COLO829 (cell line): ENCODE measurements at places on chromosomes 6 and 20.

GRCh38 chr20:46799781-46800408 lies 90.4 kb downstream of the SLC2A10 start:
- DNase-seq: no peak

DNA sequence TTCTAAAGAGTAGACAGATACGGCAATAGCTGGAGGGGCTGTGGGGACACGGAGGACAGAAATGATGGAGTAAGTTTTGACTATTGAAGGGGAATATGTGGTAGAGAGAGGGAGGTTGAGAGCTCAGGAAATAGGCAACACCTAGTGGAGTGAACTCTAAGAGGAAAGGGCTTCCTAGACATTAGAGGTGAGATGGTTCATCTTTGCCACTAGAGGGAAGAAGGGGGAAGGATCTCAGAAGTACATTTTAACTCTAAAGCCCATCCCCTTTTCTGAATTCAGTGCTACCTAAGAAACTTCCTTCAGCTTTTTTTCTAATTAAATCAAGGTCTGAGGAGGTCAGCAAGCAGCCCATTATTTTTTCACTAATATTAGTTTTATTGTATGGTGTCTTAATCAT lies 689.4 kb upstream of the MAP3K7 start:
- peak; percentile 36 for DNase-seq

DNA sequence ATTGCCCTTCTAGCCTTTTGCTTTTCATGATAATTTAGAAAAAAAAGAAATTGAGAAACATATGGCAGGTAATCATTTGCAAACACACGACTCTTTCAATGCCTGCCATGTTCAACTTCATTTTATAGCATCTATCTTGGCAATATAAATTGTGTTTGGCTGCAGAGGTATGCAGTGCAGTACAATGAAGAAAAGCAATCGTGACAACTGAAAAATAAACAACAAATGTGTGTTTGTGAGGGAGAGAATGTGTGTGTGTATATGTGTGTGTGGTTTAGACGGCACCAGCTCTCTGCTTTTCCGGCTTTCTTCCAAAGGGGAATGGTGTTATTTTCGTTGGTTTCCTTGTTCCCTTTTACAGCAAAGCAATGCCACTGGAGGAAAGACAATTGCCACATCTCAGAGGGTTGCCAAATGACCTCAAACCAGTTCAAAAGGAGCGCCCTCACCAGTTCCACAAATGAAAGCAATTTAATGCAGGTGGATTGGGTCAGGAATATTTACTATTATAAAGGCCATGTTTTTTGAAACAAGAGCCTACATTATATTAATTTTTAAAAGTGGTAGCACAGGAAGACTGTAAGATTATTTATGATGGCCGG lies 587.2 kb downstream of the PRKN start:
- no peak for DNase-seq

- DNase-seq: peak; percentile 94
Measured at GRCh38 chr6:30556066-30556905, at the start of gene GNL1. TSS of gene GNL1 (minus strand) at chr6:30556489. CDS start at chr6:30556203, 286 bp downstream.

GRCh38 chr6:158161566-158162254 lies 6.4 kb downstream of the SERAC1 start:
- peak; percentile 10 for DNase-seq

GRCh38 chr6:158024566-158025297 lies 43.1 kb downstream of the SYNJ2 start:
- DNase-seq: no peak

GRCh38 chr6:156691018-156691417 lies 86.2 kb upstream of the ARID1B start:
- no peak for DNase-seq

DNA sequence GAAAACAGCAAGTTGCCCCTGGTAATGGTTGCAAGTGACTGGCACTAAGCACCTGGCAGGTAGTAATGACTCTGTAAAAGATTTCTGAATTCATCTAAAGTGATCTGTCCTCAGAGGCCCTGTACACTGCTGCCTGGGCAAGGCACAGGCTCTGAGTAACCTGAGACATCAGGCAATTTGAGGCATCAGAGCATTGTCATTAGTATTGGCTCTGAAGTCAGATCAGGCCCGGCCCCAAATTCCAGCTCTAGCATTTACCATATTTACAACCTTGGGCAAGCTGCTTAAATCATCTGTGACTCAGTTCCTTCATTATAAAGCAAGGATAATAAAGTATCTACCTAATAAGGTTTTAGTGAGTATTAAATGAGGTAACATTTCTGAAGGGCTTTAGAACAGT lies 17.3 kb upstream of the TENT5A start:
- DNase-seq: no peak
